T-helper 17 cell (primary cell): ENCODE measurements at places on chromosomes 7 and 10.

DNA sequence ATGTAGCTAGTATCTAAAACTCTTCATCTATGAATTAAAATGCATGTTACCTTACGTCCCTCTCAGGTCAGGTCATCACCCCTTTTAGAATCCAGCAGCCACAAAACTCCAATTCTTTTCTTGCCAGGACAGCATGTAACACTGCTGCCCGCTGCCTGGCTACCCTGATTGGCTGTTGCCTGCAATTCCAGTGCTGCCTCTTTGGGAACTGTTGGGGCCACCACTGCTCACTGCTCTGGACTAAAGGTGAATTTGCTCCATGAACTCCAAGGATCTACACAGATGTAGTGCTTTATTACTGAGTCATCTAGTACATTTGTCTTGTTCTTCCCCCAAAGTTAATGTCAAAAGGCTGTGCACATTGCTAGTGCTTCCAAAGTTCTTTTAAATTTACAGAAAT, 40.4 kb downstream of the SCIN start:
- no peak for DNase-seq

DNA sequence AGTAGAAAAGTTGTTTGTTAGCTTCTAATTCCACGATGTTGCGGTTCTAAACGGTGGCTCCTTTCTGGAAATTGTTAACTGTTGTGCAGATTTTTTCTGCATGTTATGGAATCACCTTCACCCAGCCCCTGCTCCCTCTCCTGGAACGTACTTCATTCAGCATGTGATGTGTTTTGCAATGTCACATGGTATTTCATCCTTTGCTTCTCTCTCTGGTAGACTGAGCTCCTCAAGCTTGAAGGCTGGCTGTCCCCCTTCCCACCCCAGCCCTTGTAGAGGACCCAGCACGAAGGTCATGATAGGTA, 4.4 kb downstream of the PPP2R2D start:
- no peak for DNase-seq

DNA sequence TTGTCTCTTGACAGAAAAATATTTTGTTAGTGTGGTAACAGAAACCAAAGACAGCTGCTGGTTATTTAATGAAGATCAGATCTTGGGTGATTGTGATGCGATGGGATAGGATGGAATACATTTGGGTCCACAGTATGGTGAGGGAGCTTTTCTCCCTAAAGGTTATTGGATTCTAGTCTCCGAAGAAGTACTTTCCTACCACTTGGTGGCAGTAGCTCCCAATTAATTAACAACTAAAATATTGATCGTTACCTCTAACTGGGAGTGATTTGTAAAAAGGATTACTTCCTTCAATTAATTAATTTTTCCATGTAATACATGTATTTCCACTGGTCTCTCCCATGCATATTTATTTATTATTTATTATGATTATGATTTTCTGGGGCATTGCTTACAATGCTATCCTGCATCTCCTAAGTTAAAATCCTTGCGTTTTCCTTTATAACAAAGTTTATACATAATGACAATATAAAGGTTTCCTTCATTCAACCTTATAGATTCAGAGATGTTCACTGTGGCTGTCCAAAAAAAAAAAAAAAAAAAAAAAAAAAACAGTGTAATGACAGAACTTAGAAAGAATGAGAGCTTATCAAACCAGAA, 25.6 kb downstream of the TMEM196 start:
- no peak for DNase-seq

- no peak for DNase-seq
Measured at GRCh38 chr10:87925570-87925969, 62.1 kb downstream of the PTEN start.

- DNase-seq, result no peak
Measured at GRCh38 chr7:37344886-37345579, 103.6 kb downstream of the ELMO1 start.

DNA sequence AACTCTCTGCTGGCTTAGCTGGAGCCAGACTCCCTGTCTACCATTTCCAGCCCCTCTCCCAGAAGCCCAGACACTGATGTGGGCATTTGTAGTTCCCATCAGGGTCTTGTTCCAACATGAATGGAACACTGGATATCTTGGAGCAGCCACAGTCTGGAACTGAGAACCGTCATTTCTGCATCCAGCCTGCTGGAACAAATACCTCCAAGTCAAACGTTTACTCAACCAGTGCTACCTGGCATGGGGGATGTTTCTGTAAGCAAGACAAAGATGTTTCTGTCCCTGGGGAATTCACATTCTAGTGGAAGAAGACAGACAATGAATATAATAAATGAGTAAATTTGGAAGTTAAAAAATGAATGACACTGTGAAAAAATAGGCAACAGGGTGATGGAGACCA, 70.8 kb upstream of the ZNF438 start:
- DNase-seq, result no peak

DNA sequence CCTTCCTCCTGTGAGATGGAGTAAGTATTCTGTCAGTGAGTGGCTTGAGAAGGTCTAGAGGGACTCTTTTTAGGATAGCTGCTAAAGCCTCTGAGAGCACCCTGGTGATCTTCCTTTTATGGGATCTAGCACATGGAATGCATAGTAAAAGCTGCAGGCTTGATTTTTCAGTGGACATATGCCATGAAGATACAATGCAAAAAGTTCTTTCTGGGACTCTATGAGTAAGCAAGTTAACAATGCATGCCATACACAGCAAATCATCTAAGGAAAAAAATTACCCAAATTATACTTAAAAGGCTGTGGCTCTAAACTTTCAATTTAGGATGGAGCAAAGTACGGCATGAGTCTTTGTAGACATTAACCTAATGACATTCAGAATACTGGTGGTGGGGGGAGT, 154.5 kb downstream of the SGMS1 start:
- DNase-seq, result no peak
